ENCODE measurements at places on chromosomes 4 and X.

DNA sequence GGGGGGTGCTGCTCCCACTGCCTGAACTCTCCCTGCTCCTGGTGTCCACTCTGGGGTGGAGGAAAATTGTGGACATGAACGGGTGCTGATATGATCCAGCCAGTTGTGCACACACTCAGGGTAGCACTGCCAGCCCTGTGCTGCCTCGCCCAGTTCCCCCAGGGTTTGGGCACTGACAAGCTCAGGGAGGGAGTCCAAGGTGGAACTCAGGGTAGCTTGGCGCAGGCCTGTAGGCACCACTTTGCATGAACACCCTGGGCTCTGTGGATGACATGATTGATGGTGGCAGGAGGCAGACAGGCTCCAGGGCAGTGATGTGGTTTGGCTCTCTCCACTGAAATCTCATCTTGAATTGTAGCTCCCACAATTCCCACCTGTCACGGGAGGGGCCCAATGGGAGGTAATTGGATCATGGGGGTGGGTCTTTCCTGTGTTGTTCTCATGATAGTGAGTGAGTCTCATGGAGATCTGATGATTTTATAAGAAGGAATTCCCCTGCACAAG lies 572.0 kb upstream of the PABPC4L start:
- no peak for DNase-seq

DNA sequence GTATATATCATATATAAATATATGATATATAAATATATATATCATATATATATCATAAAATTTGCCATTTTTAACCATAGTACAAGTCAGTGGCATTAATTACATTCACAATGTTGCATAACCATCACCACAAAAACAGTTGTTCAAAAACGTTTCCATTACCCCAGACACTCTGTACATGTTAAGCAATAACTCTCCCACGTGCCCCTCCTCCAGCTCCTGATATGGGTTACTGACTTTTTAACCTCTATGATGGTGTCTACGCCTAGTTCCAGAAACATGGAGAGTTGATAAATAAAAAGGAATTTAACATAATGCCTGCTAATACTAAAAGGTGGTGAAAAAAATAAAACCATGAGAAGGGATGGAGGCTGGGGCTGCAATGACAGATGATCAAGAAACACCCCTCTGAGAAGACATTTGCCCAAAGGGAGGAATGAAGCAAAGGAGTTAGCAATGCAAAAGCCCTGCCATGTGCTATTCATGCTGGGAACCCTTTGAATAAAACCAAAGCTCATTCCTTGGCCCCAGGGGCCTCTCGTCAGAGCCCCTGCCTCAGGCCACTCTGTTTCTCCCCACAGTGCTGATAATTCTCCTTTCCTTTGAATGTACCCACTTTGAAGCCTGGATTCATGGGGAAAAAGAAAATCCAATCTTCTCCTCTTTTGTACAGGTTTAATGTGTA lies 144.3 kb downstream of the NWD2 start:
- no peak for DNase-seq

- DNase-seq = no peak
These were observed 282.0 kb downstream of the ARHGAP24 start for GRCh38 chr4:85756938-85757337.

DNA sequence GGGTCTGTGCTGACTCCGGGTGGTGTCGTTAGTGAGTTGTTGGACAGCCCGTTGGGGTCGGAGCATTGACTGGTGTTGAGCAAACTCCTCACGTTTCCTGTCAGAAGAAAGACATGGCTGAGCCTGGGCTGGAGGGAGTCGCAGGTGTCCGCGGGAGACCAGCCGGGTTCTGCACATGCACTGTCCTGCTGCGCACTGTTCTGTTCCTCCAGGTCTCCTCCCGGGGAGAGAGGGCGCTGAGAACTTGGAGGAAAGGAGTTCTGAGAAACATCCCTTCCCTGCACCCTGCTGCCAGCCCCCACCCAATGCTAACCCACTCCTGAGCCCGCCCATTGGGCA lies 1.1 kb downstream of the ZNF141 start:
- no peak for DNase-seq

- DNase-seq = no peak
These were observed 182.0 kb downstream of the ARHGAP24 start for GRCh38 chr4:85656759-85657505.

DNA sequence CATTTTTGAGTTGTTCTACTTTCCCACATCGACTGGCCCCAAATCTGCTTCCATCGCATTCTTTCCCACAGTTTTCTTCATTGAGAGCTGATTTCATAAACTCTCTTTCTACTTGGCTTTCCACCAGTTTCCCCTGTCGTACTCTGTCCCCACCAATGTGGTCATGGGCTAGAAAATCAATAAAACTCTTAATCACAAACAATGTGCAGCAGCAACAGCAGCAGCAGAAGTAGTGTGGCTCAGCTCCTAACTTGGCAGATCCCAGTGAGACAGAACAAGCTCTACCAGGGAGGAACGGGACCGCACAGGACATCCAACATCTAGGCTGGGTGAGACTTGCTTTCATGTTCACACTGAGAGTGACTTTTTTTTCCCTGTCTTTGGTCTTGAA lies 3.1 kb upstream of the SETD7 start:
- no peak for DNase-seq

- DNase-seq = no peak
These were observed 40.3 kb downstream of the NHS start for GRCh38 chrX:17415242-17415810.

GRCh38 chr4:164959896-164960295 lies 17.6 kb downstream of the TRIM61 start:
- DNase-seq = no peak

- no peak for DNase-seq
These were observed 16.2 kb downstream of the DGKQ start for GRCh38 chr4:957231-957580.

GRCh38 chrX:3678328-3678727 lies 35.1 kb downstream of the PRKX start:
- no peak for DNase-seq

GRCh38 chr4:165326831-165327210 lies 648 bp upstream of the MSMO1 start:
- DNase-seq = no peak

GRCh38 chr4:157315968-157316367 lies 95.4 kb downstream of the GRIA2 start:
- DNase-seq = no peak

- DNase-seq = no peak
These were observed 1430.0 kb downstream of the ARAP2 start for GRCh38 chr4:34814266-34814665.

GRCh38 chr4:114041117-114041475 lies 61.6 kb upstream of the ARSJ start:
- DNase-seq = no peak

- no peak for DNase-seq
These were observed 667.1 kb upstream of the BOD1L1 start for GRCh38 chr4:14294611-14295010.

DNA sequence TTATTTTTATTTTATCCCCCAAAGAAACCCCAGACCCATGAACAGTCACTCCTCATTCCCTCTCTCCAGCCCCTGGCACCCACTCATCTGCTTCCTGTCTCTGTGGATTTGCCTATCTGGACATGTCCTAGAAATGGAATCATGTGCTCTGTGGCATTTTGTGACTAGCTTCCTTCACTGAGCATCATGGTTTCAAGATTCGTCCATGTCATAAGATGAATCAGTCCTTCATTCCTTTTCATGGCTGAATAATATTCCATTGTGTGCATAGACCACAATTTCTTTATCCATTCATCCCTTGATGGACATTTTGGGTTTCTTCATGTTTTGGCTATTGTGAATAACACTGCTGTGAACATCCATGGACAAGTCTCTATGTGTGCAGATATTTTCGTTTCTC lies 10.2 kb downstream of the ABCD1 start:
- no peak for DNase-seq

DNA sequence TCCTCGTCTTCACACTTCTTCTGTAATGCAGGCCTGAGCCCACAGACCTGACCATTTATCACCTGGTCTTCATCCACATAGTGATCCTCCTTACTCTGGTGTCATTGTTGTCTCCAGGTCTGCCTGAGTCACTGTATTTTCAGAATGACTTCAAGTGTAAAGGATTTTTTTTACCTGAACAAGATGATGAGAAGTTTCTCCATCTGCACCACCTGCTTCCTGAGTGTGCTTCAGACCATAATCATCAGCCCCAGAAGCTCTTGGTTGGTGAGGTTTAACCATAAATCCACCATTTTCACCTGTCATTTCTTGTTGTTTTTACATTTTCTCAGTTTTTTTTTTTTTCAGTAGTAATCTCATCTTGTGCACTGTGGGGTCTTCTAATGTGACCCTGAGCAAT lies 39.0 kb downstream of the WDR13 start:
- DNase-seq = no peak

- DNase-seq = no peak
These were observed 21.1 kb downstream of the ACOX3 start for GRCh38 chr4:8419222-8420041.
